NCI-H2029 (cell line): ENCODE measurements at places on chromosomes 4 and X.
A peak's percentile ranks its signal among the peaks of the same experiment; 100 is the strongest.

DNA sequence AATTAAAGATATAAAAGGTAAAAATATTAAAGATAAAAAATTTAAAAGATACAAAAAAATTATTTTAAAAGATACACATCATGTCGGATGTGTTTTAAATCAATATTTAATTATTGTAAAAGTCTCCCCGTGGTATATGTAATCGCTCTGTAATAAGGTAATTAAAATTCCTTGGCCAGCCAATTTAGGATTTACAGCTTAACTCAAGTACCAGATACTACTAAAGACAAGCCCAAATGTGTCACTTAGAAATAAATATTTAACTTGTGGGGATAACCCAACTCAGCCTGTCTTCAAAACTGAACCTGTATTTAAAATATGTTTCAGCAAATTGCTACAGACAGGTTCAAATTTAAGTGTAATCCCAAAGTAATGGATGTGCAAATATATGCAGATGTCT, 56.0 kb downstream of the GPR82 start:
- DNase-seq: no peak

- no peak for DNase-seq
These were observed 1250.0 kb upstream of the PRKX start for GRCh38 chrX:4963432-4963831.

DNA sequence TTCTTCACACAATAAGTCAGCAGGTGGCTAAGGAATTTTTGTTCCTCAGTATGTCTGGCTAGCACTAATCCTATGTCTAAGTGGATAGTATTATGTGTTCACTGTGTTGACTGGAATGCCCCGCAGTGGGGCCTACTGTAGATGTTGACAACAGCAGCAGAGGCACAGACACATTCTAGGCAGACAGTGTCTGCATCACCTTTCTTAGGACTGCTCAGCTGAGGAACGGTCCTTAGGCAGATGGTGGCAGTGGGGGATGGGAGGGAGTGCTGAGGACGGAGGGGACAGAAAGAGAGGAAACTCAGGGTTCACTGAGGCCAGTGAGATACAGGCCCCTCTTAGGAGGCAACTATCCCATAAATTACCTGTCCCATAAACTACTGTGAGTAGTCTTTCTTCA, 44.6 kb upstream of the LEF1 start:
- no peak for DNase-seq

DNA sequence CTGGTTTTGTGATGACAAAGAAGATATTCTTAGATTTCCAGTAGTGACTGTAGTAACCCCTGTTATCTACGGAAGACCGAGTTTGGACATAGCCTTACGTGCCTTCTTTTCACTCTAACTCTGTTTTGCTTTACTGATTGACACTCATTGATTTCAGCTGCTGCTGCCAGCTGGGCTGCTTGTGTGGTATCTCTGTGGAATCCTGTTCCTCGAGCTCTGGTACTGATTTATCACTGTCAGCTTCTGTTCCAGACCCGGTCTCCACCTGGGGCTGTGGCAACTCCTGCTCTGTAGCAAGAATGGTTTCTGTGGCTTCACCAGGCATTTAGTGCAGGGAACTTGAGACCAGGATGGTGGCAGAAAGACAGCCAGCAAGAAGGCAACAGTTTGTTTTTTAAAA, 24.6 kb upstream of the LAP3 start:
- DNase-seq: no peak

DNA sequence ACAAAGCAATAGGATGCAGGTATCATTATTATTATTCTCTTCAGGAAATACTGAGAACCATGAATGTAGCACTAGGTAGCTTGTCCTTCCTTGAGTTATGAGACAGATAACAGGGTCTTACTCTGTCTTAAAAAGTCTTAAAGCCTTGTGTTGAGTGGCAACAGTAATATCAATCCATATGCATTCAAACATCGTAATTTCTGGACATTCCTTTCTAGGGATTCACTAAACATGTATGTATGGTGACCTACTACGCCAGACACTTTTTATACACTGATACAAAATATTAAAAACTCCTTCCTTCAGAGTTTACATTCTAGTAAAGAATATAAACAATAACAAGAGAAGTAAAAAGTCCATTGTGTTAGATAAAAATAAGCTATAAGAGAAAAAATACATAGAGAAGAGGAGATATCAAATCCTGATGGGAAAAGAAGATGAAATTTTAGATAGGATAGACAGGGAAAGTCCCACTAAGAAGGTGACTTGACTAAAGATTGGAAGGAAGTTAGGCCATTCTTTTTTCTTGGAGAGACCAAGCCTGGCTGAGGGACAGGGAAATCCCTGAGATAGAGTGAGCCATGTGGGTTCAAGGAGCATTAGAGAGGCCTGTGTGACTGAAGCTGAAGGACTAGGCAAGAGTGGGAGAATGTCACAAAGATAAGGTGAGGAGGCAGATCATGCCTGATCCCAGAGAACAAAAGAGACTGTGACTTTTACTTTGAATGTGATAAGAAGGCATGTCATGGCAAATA, 5.0 kb upstream of the DDX60L start:
- no peak for DNase-seq

- DNase-seq: no peak
These were observed 281.3 kb upstream of the FTHL17 start for GRCh38 chrX:31353095-31353494.

- no peak for DNase-seq
These were observed 280.5 kb upstream of the EDA2R start for GRCh38 chrX:66919280-66919832.

DNA sequence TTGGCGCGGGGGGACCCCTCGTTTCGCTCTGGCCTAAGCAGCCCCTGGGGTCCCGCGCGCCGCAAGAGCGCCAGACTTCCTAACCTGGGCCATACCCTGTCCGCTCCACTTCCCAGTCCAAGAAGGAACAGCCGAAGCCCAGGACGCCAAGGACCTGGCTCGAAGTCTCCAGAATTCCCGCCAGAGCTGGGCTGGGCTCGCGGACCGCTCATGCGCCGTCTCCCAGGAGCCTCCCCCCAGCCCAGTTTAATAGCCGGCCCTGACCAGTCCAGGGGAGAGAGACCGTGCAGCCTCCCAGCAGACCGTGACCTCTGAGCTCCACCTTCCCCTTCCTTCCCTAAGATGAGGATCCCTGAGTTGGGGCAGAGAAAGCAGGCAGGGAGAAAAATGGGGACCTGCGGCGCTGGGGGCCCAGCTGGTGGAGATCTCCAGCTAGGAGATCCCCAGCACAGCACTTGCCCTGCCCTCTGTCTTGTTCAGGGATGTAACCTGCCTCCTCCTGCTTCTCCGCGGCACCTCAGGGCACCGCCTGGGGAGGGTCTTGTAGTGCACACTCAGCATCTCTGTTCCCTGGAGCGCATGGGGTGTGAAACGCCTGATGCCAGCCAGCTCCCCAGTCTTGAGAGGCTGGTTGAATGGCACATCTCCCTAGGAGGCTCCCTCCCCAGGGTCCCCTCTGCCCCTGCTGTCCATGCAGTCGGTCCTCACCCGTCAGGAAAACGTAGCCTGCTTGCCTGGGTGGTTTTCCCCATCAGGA, 1.2 kb upstream of the LETM1 start:
- DNase-seq: no peak

DNA sequence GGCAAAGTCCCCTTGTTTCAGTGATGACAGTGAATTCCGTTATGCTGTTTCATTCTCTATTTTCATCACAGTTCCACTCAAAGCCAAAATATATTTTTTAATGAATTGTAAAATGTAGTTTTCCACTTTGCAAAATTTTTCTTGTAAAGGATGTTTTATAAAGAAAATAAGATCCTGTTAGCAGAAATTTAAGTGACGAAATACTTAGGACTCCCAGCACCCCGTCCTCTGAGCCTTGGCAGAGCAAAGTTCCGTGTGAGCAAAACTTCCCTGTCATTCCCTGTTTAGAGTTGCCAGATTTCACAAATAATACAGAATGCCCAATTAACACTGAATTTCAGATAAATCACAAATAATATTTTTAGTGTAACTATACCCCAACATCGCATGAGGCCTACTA, 81.0 kb upstream of the RBPJ start:
- no peak for DNase-seq

DNA sequence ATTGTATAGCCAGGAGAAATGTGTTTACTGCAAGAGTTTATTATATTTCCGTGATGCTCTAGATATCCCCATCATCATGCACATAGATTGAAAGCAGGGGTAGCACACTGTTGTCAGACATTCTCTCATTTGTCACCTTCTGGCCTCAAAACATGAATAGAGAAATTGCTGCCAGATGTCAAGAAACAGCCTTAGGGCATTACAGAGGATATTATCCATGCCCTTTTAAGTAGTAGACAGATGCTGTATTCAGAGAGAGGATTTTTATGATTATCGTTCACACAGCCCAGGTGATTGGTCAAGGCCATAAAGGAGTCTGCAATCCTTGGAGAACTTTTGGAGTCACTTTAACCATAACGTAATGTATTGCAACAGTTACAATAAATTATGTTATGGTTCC, 1961.5 kb upstream of the TENM3 start:
- no peak for DNase-seq

DNA sequence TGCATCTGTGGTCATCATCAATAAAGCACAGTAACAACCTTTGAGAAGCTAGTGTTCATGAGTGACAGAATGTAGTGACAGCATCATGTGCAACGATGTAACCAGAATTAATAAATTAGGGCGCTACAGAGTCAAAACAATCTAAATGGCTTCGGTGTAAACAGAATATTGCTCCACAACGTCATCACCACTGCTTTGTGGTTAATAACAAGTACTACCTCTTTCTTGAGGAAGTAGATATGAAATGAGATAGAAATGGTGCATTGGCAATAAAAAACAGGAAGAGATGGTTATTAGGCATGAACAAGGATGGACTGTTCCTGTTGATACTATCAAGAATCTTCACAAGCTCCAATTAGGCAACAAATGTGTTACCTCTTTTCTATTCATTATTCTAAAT, 8.7 kb upstream of the PDHA2 start:
- no peak for DNase-seq

- no peak for DNase-seq
These were observed 494.5 kb downstream of the BCOR start for GRCh38 chrX:39603230-39603629.

DNA sequence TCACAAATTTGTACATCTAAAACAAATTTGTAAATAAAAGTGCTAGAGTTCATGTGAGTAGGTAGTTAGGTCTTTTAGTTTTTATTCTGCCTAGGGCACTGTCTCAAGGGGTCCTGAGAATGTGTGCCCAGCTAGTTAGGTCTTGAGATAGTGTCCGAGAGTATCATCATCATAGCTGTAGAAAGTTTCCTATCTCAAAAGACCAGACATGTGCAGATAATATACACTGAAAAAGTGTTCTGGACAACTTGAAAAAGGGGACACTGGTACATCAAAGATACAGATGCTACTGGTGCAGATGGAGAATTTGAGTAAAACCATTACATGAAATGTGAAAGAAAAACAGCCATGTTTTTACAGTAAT, 1.8 kb upstream of the ZCCHC4 start:
- no peak for DNase-seq

GRCh38 chrX:108361316-108361715, 76.9 kb downstream of the COL4A6 start:
- no peak for DNase-seq

DNA sequence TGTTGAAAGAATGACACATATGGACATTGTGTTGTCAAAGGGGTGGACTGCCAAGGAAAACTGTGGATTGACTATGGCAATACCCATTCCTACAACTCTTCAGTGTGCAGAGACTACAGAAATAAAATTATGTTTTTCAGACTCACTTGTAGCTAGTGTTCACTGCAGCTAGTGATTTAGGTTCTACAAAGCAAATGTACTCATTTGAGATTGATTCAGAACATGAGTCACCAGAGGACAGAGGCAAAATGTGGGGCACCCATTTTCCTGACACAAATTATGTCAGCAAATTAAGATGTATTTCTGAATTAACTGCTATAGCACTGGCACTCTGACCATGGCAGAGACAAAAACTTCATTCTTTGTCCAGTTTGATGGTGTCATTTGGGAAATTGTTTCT, 40.7 kb downstream of the SPCS3 start:
- no peak for DNase-seq

DNA sequence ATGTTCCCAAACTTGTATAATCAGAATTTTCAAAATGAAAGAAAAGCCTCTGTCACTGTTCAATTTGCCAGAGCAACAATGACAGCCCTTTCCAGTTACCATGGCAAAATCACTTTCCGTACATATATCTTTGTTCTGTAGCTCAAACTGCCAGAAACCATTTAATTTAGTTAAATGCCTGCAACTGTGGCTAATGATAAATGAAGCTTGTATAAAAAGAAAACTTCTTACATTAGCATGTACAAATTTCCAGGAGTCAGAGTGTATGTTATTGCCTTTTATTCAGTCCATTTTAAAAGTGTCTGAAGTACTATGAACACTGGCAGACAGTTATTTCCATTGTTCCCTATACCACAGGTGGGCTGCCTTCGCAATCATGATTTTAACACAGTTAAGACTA, 30.3 kb downstream of the ARAP2 start:
- no peak for DNase-seq

- DNase-seq: no peak
These were observed 656.7 kb upstream of the NDST4 start for GRCh38 chr4:115770046-115770543.

GRCh38 chrX:51420610-51421009, 75.8 kb downstream of the NUDT11 start:
- no peak for DNase-seq

DNA sequence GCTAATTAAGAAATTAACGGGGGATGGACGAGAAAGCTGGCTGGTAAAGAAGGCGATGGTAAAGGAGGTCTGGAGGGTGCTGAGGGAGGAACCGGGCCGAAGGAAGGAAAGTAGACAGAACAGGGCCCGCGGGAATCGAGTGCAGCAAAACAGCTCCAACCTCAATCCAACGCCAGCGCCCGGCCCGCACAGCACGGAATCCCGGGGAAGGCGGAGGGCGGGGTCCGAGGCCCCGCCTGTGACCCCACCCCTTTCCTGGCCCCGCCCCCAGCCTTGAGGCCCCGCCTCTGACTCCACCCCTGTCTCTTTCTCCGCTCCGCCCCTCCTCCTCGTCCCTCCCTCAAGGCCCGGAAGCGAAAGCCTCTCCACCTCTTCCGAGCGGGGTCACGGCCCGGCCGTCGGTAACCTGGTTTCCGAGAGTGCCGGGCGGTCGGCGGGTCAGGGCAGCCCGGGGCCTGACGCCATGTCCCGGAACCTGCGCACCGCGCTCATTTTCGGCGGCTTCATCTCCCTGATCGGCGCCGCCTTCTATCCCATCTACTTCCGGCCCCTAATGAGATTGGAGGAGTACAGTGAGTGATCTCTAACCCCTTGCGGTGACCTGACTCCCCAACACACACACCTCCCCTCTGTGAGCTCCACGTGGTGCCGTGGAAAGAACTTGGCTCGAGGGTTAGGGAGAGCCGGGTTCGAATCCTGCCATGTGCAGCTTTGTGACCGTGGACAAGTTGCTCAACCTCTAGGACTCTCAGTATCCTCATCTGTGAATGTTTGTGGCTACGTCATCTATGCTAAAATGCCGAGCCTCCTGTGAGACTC, at the start of gene SMIM20:
TSS of gene SMIM20 (plus strand) at position 370 of the 819 bp plus-strand sequence. CDS start at position 464, 94 bp downstream.
- peak; percentile 82 for DNase-seq
